ENCODE measurements at places on chromosomes 7 and 10.

GRCh38 chr10:50362547-50363125, 111.3 kb upstream of the ASAH2 start:
- no peak for DNase-seq

DNA sequence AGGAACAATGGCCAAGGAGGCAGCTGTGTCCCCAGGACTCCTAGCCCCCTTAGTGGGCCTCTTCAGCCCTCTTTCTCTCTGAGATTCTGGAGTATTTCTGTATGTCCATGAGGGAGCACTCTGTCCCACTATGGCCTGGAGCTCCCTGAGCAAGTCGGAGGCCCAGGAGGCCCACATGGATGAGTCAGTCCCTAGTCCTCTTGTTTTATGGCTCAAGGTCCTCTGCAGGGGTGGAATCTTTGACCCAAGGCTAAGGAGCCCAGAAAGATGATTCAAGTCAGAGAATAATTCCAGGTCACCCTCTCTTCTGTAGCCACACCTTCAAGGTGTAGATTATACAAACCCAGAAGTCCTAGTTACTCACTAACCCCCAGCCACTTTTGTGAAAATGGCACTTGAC, 125.6 kb downstream of the PLXNA4 start:
- DNase-seq, result no peak

GRCh38 chr7:99254390-99254789, 18.2 kb upstream of the MYH16 start:
- no peak for DNase-seq

- peak; percentile 63 for DNase-seq
Observed at GRCh38 chr7:77276120-77276519, 76.5 kb upstream of the FGL2 start.

DNA sequence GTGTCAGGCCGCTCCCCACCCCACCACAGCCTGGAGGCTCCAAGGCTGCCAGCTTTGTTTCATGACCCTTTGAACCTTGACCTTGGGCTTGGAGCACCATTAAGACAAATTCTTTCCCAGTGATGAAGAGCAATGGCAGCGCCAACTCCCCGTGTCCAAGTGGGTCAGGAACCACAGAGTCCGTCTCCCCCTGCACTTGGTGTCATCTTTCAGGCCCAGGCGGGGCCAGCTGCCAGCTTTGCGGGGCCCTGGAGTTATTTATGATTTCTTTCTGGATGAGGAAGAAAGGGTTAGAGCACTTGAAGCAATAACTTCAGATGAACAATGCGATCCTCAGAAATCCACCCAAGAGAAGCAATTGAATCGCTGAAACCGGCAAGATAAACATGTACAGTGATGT, 110.8 kb downstream of the MYL10 start:
- no peak for DNase-seq

GRCh38 chr7:84219310-84219709, 24.7 kb upstream of the SEMA3A start:
- no peak for DNase-seq

- DNase-seq, result no peak
Observed at GRCh38 chr7:25923741-25924460, 228.1 kb upstream of the NFE2L3 start.

GRCh38 chr10:78896159-78896928, 172.4 kb upstream of the ZMIZ1 start:
- no peak for DNase-seq

GRCh38 chr7:143416565-143417149, 8.0 kb upstream of the EPHA1 start:
- DNase-seq, result peak; percentile 78

DNA sequence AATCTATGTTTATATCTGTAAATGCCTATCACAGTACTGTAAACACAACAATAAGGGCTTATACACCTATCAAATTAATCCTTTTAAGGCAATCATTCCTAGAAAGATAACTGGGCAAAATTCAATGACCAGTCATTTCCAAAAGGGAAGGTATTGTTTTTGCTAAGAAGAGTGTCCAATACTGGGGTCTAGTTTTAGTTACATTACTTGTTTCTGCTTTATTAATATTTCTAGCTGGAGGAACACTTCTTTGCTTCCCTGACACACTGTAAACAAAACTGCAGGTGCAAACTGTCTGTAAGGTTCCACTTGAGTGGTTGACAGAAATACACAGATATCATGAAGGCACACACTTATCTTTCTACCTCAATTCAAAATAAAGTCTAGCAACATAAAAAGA, 84.2 kb upstream of the FAM133B start:
- DNase-seq, result no peak

- DNase-seq, result no peak
Observed at GRCh38 chr7:122442929-122443328, 138.4 kb upstream of the FEZF1 start.

DNA sequence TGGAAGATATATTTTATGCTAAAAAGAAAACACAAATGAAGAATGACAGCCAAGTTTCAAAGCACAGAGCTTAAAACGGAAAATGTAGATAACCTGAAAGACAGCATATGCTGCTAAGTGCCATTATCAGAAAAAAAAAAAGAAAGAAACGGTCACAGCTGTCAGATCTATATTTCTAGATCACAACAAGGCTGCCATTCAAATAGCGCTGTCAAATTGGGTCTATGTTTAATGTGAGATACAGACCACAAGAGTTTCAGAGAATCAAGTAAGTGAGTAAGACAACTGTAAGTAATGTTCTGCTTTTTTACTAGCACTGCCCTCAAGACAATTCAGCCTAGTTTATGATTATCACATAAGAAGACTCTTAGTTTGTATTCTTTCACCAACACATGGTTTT, 66.1 kb upstream of the RNF148 start:
- no peak for DNase-seq

GRCh38 chr7:98991141-98991540, 112.8 kb downstream of the TRRAP start:
- DNase-seq, result no peak

DNA sequence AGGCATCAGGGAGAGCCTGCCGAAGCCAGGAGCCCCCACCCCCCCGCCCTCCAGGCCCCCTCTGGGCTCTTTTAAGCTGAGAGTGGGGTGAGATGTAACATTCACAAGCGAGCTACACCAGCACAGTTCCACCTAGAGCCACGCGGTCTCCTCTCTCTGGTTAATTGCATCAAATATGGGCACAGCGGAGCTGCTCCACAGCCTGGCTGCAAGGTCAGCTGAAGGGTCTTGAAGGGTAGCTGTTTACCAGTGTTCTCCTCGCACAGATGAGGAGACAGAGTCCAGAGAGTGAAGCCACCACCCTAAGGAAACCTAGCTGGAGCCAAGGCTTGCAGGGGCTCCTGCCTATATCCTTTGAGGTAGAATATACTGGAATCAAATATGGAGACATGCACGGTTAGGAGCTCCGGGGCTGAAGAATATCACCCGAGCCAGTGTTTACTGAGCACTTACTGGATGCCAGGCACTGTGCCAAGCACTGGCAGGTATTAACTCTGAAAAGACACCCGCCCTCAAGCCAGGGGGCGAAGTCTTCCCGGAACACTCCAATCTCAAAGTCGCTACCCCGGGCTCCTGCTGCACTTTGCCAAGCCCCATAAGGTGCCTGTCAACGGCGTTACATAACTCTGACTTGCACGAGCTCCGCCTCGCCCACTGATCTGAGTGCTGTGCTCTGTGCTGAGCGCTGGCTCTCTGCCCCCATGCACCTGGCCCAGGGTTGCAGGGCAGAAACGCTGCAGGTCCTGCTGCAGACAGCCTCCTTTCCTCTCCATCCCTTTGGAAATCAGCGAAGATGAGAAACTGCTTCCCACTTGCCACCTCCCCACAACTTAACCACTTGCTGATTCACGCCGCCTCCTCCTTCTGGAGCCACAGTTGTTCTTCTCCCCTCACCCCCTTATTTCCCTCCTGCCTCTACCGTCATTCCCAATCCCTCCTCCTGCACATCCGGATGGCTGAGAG, 5.4 kb downstream of the CHST15 start:
- DNase-seq, result no peak

DNA sequence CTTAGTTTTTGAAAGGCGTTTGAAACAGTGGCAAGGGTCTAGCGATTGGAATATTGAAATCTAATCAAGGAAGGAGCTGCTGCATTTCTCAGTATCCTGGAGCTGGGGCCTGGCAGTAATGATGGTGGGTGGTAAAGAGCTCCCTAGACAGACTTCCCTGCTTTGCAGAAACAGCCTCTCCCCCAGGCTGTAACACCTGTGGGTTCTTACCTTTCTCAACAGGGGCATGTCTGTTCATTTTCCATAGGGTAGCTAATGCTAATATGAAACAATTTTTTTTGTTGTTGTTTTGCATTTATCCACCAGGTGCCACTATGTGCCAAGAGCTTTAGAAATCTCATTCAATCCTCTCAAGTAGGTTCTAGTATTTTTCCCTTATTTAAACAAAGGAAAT, 345.5 kb downstream of the REEP3 start:
- DNase-seq, result peak; percentile 4

- DNase-seq, result no peak
Observed at GRCh38 chr10:31157123-31158010, 125.7 kb upstream of the ZNF438 start.

DNA sequence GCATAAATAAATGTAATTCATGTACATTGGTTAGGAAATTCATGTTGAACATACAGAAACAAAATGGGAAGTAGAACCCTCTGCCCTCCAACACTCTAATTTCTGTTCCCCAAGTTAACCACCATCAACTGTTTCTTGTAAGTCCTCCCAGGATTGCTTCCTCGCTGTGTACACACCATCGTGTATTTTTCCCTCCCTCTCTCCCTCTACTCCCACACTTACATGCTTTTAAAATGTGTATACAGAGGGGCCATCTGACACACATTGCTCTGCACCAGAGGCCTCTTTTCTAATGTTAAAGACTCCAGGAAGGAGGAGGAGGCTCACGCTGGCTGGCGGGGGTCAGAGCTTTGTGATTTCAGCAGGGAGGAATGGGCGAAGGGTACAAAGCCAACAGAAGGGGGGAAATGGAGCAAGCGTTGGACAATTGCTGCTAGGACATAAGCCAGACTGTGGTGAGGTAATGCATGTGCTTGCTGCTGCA, 1.9 kb upstream of the EPHA1 start:
- peak; percentile 84 for DNase-seq

- DNase-seq, result no peak
Observed at GRCh38 chr10:76868098-76868977, 769.3 kb downstream of the KCNMA1 start.

DNA sequence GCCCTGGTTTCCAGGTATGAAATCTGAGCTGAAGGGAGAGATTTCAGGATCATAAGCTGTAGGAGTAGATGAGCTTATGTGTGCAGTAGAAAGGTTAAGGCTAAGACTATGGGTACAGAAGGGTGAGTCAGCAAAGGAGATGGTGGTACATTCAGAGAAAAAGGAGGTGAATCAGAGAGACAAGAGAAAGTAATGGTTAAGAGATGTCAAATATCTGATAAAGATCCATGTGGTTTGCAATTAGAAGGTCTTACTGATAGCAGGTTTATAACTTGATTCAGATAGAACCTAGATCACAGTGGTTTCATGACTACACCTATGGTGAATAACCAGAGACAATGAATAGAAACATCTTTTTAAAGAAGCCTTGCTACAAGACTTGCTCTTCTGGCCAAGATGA, 4.5 kb upstream of the NPY start:
- DNase-seq, result no peak

- DNase-seq, result no peak
Observed at GRCh38 chr10:109894516-109894915, 28.8 kb downstream of the XPNPEP1 start.

DNA sequence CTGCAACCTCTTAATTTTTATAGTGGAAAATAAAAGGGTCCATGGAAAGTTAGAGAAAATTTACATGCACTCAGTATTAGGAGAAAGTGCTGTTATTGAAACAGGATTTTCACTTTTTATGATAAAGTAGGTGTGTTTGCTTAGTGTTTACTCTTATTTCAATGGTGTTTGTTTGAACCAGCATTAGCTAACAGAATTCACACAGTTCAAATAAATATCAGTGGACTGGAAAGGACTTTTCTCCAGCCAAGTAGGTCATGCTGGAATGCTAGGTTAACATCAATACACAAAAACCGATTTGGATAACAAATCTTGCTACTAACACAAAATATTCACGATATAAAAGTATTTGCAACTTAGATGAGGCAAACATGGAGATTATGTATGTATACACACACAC, 49.4 kb upstream of the BET1 start:
- DNase-seq, result no peak

DNA sequence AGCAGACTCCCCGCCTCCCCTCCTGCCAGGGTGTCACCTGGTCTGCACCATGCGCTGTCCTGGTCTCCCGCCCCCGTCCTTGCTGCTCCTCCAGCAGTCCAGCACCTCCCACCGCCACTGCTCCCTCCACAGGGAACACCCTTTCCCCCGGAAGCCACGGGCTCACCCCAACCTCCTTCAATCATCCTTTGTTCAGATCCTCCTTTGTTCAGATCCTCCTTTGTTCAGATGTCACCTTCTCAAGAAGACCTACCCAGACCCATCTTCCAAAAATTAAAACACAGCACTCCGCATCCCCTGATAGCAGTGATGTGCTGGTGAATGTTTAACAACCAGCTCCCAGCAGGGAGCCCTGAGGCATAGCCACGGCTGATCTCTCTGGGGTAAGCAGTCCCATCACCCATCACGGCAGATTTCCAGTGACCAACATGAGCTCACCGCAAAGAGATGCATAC, 237.7 kb downstream of the USP6NL start:
- DNase-seq, result no peak

- DNase-seq, result no peak
Observed at GRCh38 chr7:158444501-158445420, 142.9 kb downstream of the PTPRN2 start.

DNA sequence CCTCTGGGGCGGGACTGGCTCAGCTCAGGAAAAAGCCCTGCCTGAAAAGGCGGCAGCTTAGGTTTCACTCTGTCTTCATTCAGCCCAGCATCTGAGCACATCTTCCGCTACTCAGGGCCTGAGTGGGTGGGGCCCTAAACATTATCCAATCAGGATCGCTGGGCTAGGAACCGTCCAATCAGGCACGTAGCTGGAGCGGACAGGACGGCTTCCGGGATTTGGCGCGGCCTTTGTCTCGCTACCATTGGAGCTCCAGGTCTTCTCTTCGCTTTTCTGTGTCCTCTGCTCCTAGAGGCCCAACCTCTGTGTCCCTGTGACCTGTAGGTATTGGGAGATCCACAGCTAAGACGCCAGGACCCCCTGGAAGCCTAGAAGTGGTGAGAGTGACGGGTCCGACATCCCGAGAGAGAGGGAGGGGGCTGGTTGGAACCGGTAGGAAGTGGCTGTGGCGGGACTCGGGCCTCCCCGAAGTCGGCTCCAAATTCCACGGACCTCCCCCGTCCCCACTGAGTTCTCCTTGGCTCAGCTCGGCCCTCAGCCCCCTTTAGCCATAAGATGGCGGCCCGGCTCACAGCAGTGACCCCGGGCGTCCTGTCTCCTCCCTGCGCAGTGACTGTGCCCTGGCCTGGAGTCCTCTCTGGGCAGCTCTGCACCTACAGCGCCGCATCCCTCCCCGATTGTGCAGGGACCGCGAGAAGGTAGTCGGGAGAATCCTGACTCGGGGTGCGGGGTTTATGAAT, 99.1 kb downstream of the ZNF680 start:
- no peak for DNase-seq

- no peak for DNase-seq
Observed at GRCh38 chr7:50774319-50774718, 8.4 kb downstream of the GRB10 start.
